ENCODE measurements at places on chromosomes 5 and 9. TPM values are rescaled to one million over a fixed set of nuclear protein-coding genes. Genes with fewer than 3 reads are reported as not detected.

Gene PCDHGB7
- total RNA-seq: 0.05 TPM

Gene MYMK
- total RNA-seq: not detected

Gene BARHL1
- not detected for total RNA-seq

Gene CNTNAP3
- 7.3 TPM for total RNA-seq

Gene PRDM9
- total RNA-seq: not detected

Gene ENTPD2
- 0.63 TPM for total RNA-seq

Gene ECM2
- 0.24 TPM for total RNA-seq

Gene ZNF608
- 0.61 TPM for total RNA-seq

Gene TMEM203
- 46.9 TPM for total RNA-seq

Gene GLRA1
- total RNA-seq: not detected

Gene HTR4
- not detected for total RNA-seq

Gene PCDHA9
- not detected for total RNA-seq

Gene TBC1D13
- 21.2 TPM for total RNA-seq

Gene LRRC19
- total RNA-seq: not detected

Gene MEIKIN
- not detected for total RNA-seq

Gene GOLPH3
- 56.2 TPM for total RNA-seq

Gene PCDHA1
- 0.10 TPM for total RNA-seq

Gene RANBP17
- 2.0 TPM for total RNA-seq

Gene CNTNAP3B
- 15.1 TPM for total RNA-seq

Gene DNAJA1
- total RNA-seq: 253 TPM

Gene LRRC26
- 2.2 TPM for total RNA-seq

Gene MUSK
- not detected for total RNA-seq

Gene MYO10
- total RNA-seq: 54.8 TPM

Gene PHF24
- 0.10 TPM for total RNA-seq

Gene NPR3
- total RNA-seq: 20.8 TPM

Gene ITGA2
- 21.7 TPM for total RNA-seq

Gene TMOD1
- total RNA-seq: 2.9 TPM

Gene PGM5
- not detected for total RNA-seq

Gene SCGB3A2
- total RNA-seq: not detected

Gene PTGS1
- total RNA-seq: 1.2 TPM

Gene FNBP1
- 14.0 TPM for total RNA-seq

Gene PCDH1
- 2.4 TPM for total RNA-seq

Gene ACOT12
- not detected for total RNA-seq

Gene CCDC192
- total RNA-seq: not detected

Gene SUB1
- 263 TPM for total RNA-seq

Gene MSX2
- 5.2 TPM for total RNA-seq

Gene CCNO
- 9.6 TPM for total RNA-seq

Data from A549 treated with CORT108297 at 1 μM for 4 hours (cell line).